GM23248 (cell line): ENCODE measurements at places on chromosomes 6 and 20.

- no peak for DNase-seq
Measured at GRCh38 chr6:20718705-20719653, 184.7 kb downstream of the CDKAL1 start.

- no peak for DNase-seq
Measured at GRCh38 chr6:91560409-91560808, 973.5 kb upstream of the MAP3K7 start.

- DNase-seq, result peak; percentile 38
Measured at GRCh38 chr20:62887860-62888239, 26.2 kb upstream of the TCFL5 start.

DNA sequence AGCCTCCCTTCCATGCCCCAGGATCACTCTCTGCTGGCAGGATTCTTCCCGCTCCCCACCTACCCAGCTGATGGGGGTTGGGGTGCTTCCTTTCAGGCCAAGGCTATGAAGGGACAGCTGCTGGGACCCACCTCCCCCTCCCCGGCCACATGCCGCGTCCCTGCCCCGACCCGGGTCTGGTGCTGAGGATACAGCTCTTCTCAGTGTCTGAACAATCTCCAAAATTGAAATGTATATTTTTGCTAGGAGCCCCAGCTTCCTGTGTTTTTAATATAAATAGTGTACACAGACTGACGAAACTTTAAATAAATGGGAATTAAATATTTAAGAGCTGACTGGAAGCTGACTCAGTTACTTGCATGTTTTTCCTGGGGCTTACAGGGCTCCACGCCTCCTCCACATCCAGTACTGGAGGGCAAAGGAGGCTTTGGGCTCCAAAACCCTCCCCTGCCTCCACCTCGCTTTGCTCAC is 24.3 kb upstream of the FANCE start:
- peak; percentile 88 for DNase-seq

- no peak for DNase-seq
Measured at GRCh38 chr20:50823319-50823718, 28.5 kb downstream of the BCAS4 start.

DNA sequence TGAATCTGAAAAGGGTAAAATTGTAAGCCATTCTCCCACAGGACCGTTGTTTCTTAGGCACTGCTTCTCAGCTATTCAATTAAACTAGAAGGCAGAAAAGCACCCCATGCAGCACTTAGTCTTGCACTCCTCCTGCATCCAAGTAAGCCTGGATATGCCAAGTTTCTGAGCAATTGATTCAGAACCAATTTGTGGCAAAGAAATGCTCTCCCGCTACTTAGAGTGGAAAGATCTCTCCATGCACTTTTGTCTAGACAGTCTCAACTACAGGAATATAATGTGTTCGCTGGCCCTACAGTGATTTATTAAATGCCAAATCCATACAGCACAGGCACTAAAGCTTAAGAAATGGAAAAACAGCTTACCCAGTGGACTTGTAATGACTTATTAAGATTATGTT is 338.5 kb downstream of the HACE1 start:
- DNase-seq, result no peak

- peak; percentile 65 for DNase-seq
Measured at GRCh38 chr6:104682722-104683643, 176.7 kb downstream of the HACE1 start.

DNA sequence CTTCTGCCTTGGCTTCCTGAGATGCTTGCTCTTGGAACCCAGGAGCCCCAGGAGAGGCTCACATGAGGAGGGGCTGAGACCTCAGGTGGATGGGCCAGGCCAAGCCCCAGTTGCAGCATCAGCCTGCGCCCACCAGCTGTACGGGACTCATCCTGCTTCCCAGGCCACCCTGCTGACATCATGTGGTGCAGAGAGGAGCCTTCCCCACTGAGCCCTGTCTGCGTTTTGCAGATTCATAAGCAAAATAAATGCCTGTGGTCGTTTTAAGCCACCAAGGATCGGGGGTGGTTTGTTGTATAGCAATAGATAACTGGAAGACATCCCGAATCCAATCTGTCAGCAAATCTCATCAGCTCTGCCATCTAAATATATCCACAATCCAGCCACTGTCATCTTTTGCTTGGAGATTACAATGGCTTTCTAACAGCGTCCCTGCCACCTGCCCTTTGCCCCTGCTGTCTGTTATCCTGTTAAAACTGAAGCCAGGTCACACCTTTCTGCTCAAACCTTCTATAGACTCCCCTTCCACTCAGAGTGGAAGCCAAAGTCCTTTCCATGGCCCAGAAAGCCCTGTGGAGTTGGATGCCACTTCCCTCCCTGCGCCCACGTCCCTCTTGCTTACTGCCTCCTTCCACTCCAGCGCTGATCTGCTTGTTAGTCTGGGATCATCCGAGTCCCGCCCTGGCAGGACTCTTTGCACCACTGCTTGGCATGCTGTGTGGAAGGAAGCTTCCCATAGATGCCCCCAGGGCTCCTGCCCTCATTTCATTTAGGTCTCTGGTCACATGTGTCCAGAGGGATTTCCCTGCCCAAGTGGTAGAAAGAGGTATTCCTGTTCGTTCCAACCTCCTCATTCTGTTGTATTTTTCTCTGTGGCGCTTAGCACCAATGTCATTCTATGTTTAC is 24.0 kb upstream of the MLN start:
- peak; percentile 14 for DNase-seq
